CD4-positive, alpha-beta T cell (primary cell): ENCODE measurements at places on chromosomes 6 and 20.

DNA sequence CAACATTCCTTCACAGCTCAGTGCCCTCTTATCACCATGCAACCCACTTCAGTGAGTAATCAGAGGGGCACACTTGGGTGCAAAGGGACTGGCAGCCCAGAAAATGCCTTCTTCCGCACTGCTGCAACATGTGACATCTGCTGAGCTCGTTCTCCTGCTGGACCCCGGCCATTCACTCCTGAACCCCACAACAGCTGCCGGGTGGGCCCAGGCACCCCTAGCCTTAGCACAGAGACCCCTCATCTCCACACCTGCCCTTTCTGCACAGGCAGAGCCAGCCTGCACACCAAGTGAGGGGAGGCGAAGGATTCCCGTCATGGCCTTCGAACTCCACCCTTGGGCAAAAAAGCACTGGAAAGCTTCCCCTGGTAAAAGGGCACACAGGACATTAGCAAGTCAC is 164.3 kb upstream of the RIN2 start:
- H3K4me1 ChIP-seq, result no peaks in the 10 kb centered on the region
- no peak for DNase-seq
- no peaks in the 10 kb centered on the region for H3K36me3 ChIP-seq
- no peak overlapping the region for H3K27ac ChIP-seq

GRCh38 chr20:1298888-1299511 is 29.9 kb downstream of the SDCBP2 start:
- no peak overlapping the region for H3K4me3 ChIP-seq
- H3K27me3 ChIP-seq, result no peaks in the 10 kb centered on the region
- H3K27ac ChIP-seq, result no peak overlapping the region
- peaks cover 13% of the 10 kb centered on the region for H3K36me3 ChIP-seq

- H3K4me3 ChIP-seq, result no peak overlapping the region
- peaks cover 28% of the 10 kb centered on the region for H3K36me3 ChIP-seq
- no peak overlapping the region for H3K27ac ChIP-seq
- no peaks in the 10 kb centered on the region for H3K27me3 ChIP-seq
- peaks cover 15% of the 10 kb centered on the region for H3K4me1 ChIP-seq
These were observed 1.2 kb downstream of the ESF1 start for GRCh38 chr20:13783528-13783927.

- no peaks in the 10 kb centered on the region for H3K36me3 ChIP-seq
- no peaks in the 10 kb centered on the region for H3K27me3 ChIP-seq
- H3K4me1 ChIP-seq, result no peaks in the 10 kb centered on the region
These were observed 70.4 kb upstream of the IPCEF1 start for GRCh38 chr6:154426997-154427396.

DNA sequence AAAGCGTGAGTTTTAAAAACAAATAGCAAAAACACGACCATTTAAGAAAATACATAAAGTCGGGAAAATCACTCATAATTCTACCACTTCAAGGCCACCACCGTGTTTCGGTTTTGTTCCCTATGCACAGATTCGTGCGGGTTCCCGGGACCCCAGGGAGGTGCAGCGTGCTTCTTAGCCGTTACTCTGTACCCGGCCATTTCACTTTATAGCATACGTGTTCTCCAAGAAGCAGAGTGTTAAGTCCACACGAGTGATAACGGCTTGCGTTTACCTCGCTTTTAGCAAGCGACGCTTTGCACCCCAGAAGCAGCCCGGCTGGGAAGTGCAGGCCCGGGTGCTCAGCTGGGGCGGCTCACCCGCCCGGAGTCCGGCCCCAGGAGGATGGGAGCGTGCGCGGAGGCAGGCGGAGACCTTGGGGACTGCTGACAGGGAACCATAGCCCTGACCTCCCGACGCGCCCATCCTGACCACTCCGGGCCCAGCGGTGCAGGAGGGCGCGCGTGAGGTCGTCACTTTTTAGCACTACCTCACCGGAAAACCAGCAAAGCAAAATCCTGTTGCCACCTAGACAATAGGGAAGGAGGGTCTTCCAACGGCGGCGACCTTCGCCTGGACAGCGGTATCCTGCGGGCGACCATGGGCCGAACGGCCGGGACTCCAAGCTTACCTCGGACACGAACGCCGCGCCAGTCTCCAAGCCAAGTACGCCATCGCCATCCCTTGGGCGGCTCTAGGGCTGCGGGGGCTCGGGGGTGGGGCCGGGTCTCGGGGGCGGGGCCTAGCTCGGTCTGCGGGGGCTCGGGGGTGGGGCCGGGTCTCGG is at the start of gene ECI2:
Gene ECI2 (minus strand): TSS at position 735 of the 824 bp plus-strand sequence. CDS start 15 bp downstream, at position 720.
- peak within 1 kb of the TSS; percentile 82 for H3K4me3 ChIP-seq
- H3K36me3 ChIP-seq, result peaks cover 25% of the 10 kb centered on the region
- H3K27ac ChIP-seq, result peak within 1 kb of the TSS; percentile 65
- H3K27me3 ChIP-seq, result no peaks in the 10 kb centered on the region
- peak; percentile 77 for DNase-seq
- peaks cover 22% of the 10 kb centered on the region for H3K4me1 ChIP-seq

DNA sequence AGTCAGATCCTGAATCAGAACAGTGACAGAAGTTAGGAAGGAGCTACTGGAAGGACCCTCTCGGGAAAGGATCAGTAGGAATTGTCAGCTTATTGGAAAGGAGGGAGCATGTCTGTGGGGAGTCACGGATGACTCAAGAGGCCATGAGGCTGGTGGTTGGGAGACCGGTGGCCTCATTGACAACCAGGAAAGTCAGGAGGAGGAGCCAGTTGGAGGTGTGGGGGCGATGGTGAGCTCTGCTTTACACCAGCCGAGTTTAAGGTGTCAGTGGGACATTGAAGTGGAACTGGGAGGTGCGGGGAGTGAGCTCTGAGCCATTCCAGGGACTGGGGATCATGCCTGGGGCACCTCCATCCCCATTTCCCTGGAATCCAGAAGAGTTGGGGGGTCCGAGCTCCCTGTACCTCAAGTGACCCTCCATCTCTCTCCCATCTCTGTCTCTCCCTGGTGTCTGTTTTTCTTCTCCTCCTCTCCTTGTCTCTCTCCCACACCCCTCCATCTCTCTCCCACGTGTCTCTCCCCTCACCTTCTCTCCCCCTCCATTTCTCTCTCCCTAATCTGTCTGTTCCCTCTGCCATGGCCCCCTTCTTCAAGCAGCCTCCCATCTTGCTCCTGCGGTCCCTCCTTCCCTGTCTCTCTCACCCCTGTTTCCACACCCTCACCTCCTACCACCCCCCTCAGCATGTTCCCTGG is 14.3 kb upstream of the ZBTB9 start:
- no peaks in the 10 kb centered on the region for H3K27me3 ChIP-seq
- no peak overlapping the region for H3K4me3 ChIP-seq
- peaks cover 3% of the 10 kb centered on the region for H3K4me1 ChIP-seq
- H3K27ac ChIP-seq, result no peak overlapping the region
- H3K36me3 ChIP-seq, result peaks cover 81% of the 10 kb centered on the region
- no peak for DNase-seq

DNA sequence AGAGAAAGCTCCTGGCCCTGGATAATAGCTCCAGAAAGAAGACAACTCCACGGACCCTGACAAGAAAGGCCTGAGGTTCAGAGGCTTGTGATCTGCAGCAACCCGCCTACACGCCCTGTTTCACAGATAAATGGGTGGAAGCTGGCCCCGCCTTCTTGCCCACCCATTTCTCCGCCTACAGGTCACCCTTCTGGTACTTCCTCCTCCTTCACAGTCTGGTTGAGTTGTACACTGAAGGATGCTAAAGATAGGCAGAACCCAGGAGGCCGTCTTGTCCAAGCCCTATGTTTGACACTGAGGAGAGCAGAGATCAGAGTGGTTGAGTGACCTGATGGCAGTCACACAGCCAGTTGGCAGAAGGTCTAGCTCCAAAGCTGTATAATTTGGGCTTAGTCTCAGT is 34.2 kb upstream of the MDGA1 start:
- no peak overlapping the region for H3K27ac ChIP-seq
- H3K4me1 ChIP-seq, result no peaks in the 10 kb centered on the region
- peak; percentile 47 for DNase-seq
- no peak overlapping the region for H3K4me3 ChIP-seq
- H3K27me3 ChIP-seq, result no peaks in the 10 kb centered on the region
